Activated CD4-positive, alpha-beta T cell treated with anti-CD3 and anti-CD28 coated beads, Interleukin-2, amount 10 ng/mL, durations not matched to agents 24 days and 14 days (primary cell): ENCODE measurements at places on chromosomes 13 and 19.
A peak's percentile ranks its signal among the peaks of the same experiment; 100 is the strongest.

GRCh38 chr13:36417331-36417730, 15.0 kb upstream of the CCNA1 start:
- no peak overlapping the region for H3K4me3 ChIP-seq
- H3K36me3 ChIP-seq = no peaks in the 10 kb centered on the region
- peaks cover 52% of the 10 kb centered on the region for H3K4me1 ChIP-seq
- no peak overlapping the region for H3K27ac ChIP-seq

- no peak overlapping the region for H3K27ac ChIP-seq
- H3K4me1 ChIP-seq = no peaks in the 10 kb centered on the region
- DNase-seq = no peak
- no peaks in the 10 kb centered on the region for H3K36me3 ChIP-seq
- H3K4me3 ChIP-seq = no peak overlapping the region
- H3K27me3 ChIP-seq = no peaks in the 10 kb centered on the region
Measured at GRCh38 chr19:31706691-31707620, 357.7 kb upstream of the TSHZ3 start.

GRCh38 chr19:3656747-3657394, 30.3 kb upstream of the CACTIN start:
- no peaks in the 10 kb centered on the region for H3K4me1 ChIP-seq
- H3K4me3 ChIP-seq = no peak overlapping the region

- H3K4me3 ChIP-seq = no peak overlapping the region
- peaks cover 8% of the 10 kb centered on the region for H3K27me3 ChIP-seq
- H3K36me3 ChIP-seq = peaks cover 18% of the 10 kb centered on the region
- H3K27ac ChIP-seq = no peak overlapping the region
- no peak for DNase-seq
Measured at GRCh38 chr13:29507356-29507755, 88.1 kb downstream of the SLC7A1 start.

- no peak overlapping the region for H3K4me3 ChIP-seq
- no peak overlapping the region for H3K27ac ChIP-seq
- no peak for DNase-seq
- H3K27me3 ChIP-seq = peaks cover 28% of the 10 kb centered on the region
- H3K4me1 ChIP-seq = peaks cover 18% of the 10 kb centered on the region
Measured at GRCh38 chr13:108911807-108912206, 282.4 kb downstream of the MYO16 start.

- H3K36me3 ChIP-seq = no peaks in the 10 kb centered on the region
- no peaks in the 10 kb centered on the region for H3K4me1 ChIP-seq
- DNase-seq = no peak
Measured at GRCh38 chr13:76723551-76724232, 162.5 kb downstream of the KCTD12 start.

- H3K36me3 ChIP-seq = peaks cover 6% of the 10 kb centered on the region
- H3K4me1 ChIP-seq = peaks cover 2% of the 10 kb centered on the region
- no peak for DNase-seq
- no peak overlapping the region for H3K27ac ChIP-seq
- H3K27me3 ChIP-seq = no peaks in the 10 kb centered on the region
- H3K4me3 ChIP-seq = no peak overlapping the region
Measured at GRCh38 chr19:8224394-8225145, 15.4 kb downstream of the CERS4 start.

- H3K4me1 ChIP-seq = peaks cover 46% of the 10 kb centered on the region
- peak overlapping the region; percentile 39 for H3K27ac ChIP-seq
- H3K4me3 ChIP-seq = no peak overlapping the region
- no peaks in the 10 kb centered on the region for H3K27me3 ChIP-seq
- DNase-seq = no peak
Measured at GRCh38 chr19:28457620-28458019, 755.3 kb downstream of the UQCRFS1 start.

DNA sequence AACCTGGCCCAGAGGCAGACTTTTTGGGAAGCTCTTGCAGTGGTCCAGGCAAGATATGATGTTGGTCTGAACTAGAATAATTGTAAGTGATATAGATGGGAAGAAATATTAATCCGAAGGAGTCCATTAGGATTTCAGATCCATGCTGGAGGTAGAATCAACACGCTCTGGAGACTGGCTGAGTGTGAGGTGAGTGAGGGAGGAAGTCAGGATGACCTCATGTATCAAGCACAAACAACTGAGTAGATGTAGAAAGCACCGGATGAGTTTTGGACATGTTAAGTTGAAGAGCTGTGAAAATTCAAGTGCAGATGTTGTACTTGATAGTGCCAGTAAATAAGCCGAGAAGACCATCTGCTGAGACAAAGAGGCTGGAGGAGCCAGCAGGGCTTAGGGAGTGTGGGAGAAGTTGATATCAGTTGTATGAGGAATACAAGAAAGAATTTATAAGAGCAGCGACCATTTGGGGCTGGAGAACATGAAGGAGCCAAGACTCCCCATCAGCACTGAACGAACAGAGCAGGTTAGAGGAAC, 5.3 kb upstream of the CNMD start:
- no peak overlapping the region for H3K4me3 ChIP-seq
- peaks cover 34% of the 10 kb centered on the region for H3K27me3 ChIP-seq
- no peak for DNase-seq
- H3K36me3 ChIP-seq = no peaks in the 10 kb centered on the region
- H3K4me1 ChIP-seq = no peaks in the 10 kb centered on the region
- H3K27ac ChIP-seq = no peak overlapping the region

- no peak for DNase-seq
- H3K27ac ChIP-seq = no peak overlapping the region
Measured at GRCh38 chr13:113775451-113776145, 16.6 kb downstream of the TMEM255B start.

- H3K27me3 ChIP-seq = no peaks in the 10 kb centered on the region
- no peak for DNase-seq
Measured at GRCh38 chr13:73913751-73914518, 220.3 kb downstream of the KLF12 start.

DNA sequence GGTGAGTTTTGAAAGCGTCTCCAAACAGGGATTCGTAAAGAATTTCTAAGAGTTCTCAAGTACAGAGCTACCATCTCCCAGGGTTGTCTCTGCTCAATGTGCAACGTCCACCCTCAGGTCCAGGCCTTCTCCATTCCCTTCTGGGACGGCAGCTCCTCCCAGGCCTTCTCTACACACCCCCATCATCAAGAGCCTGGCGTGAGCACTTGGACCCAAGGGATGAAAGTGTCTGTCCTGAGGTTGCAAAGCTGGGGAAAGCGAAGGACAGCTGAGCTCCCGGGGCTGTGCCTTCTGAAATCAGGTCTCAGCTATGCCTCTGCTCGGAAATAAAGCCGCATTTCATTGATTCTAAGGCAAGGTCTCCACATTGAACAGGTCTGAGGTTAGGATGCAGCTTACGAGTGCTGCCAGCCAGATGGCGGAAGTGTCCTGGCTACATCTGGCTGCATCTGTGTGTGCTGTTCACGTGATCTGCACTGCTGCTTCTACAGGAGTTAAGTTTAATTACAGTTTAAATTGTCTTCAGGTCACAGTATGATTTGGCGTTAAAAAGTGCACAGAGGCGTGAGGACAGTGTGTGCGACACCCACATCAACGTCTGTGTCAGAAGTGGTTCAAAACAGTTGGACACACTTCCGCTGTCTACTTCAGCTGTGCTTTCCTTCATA, 27.0 kb upstream of the MIER2 start:
- H3K27ac ChIP-seq = no peak overlapping the region
- no peak for DNase-seq
- no peaks in the 10 kb centered on the region for H3K4me1 ChIP-seq
- peaks cover 3% of the 10 kb centered on the region for H3K27me3 ChIP-seq
- no peaks in the 10 kb centered on the region for H3K36me3 ChIP-seq

- H3K4me3 ChIP-seq = no peak overlapping the region
- peaks cover 12% of the 10 kb centered on the region for H3K4me1 ChIP-seq
- no peak overlapping the region for H3K27ac ChIP-seq
- no peaks in the 10 kb centered on the region for H3K27me3 ChIP-seq
- DNase-seq = no peak
Measured at GRCh38 chr13:28471421-28471820, 23.5 kb downstream of the FLT1 start.

GRCh38 chr13:112664501-112665203, 25.2 kb upstream of the ATP11A start:
- H3K27me3 ChIP-seq = peaks cover 5% of the 10 kb centered on the region
- no peak overlapping the region for H3K27ac ChIP-seq
- H3K36me3 ChIP-seq = no peaks in the 10 kb centered on the region
- no peaks in the 10 kb centered on the region for H3K4me1 ChIP-seq
- no peak for DNase-seq
- no peak overlapping the region for H3K4me3 ChIP-seq

GRCh38 chr19:33067121-33067520, 2.4 kb upstream of the RHPN2 start:
- H3K27ac ChIP-seq = no peak overlapping the region
- DNase-seq = no peak
- H3K4me1 ChIP-seq = peaks cover 2% of the 10 kb centered on the region
- peaks cover 24% of the 10 kb centered on the region for H3K27me3 ChIP-seq
- no peak overlapping the region for H3K4me3 ChIP-seq

- H3K4me1 ChIP-seq = no peaks in the 10 kb centered on the region
- H3K27ac ChIP-seq = no peak overlapping the region
- H3K27me3 ChIP-seq = no peaks in the 10 kb centered on the region
- no peak overlapping the region for H3K4me3 ChIP-seq
Measured at GRCh38 chr13:100962585-100962984, 288.0 kb upstream of the TMTC4 start.

DNA sequence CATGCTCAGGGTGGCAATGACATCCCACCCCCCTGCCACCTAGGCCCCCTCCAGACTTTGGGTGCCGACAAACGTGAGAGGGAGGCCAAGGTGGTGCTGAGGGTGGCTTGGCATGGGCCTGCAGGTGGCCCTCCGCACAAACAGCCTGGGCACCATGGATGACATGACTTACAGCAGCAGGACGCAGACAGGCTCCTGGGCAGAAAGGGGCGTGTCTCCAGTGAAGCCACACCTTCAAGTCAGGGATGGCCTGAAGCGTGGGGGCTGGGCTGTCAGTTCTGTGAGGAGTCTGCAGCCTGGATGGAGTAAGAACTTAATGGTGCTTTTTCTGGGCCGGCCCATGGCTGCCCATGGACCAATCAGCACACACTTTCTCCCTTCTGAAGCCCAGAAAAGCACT, 25.3 kb downstream of the POMP start:
- H3K27me3 ChIP-seq = peaks cover 15% of the 10 kb centered on the region
- H3K27ac ChIP-seq = no peak overlapping the region
- H3K36me3 ChIP-seq = peaks cover 4% of the 10 kb centered on the region
- no peak for DNase-seq
- no peak overlapping the region for H3K4me3 ChIP-seq

- DNase-seq = no peak
- H3K27me3 ChIP-seq = no peaks in the 10 kb centered on the region
- H3K36me3 ChIP-seq = peaks cover 2% of the 10 kb centered on the region
- H3K4me3 ChIP-seq = no peak overlapping the region
- H3K27ac ChIP-seq = no peak overlapping the region
- H3K4me1 ChIP-seq = no peaks in the 10 kb centered on the region
Measured at GRCh38 chr19:49744946-49745381, 18.1 kb downstream of the TSKS start.

GRCh38 chr19:38142176-38143035, 81.6 kb downstream of the DPF1 start:
- peaks cover 6% of the 10 kb centered on the region for H3K4me1 ChIP-seq
- no peaks in the 10 kb centered on the region for H3K27me3 ChIP-seq
- DNase-seq = peak; percentile 77
- peaks cover 3% of the 10 kb centered on the region for H3K36me3 ChIP-seq

DNA sequence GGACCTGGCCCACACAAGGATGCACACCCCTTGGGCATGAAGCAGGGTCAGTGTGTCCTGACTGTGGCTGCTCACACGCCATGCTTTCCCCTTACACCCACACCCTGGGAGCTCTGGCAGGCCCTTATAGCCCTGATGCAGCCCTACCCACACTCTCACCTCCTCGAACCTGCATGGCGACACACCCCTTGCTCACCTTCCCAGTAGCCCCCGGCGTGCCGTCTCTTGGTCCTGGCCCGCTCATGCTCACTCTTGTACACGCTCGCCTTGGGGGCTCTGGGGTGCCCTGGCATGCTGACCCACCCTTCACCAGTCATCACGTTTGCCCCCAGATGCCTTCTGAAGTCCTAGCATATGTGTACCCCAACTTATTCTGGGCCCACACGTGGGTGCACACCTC, 56.1 kb downstream of the MAP4K1 start:
- H3K4me1 ChIP-seq = peaks cover 32% of the 10 kb centered on the region
- peak overlapping the region; percentile 32 for H3K27ac ChIP-seq
- H3K36me3 ChIP-seq = peaks cover 3% of the 10 kb centered on the region
- H3K4me3 ChIP-seq = peak overlapping the region; percentile 3
- peaks cover 28% of the 10 kb centered on the region for H3K27me3 ChIP-seq
